ENCODE measurements at places on chromosomes 13 and 19.

DNA sequence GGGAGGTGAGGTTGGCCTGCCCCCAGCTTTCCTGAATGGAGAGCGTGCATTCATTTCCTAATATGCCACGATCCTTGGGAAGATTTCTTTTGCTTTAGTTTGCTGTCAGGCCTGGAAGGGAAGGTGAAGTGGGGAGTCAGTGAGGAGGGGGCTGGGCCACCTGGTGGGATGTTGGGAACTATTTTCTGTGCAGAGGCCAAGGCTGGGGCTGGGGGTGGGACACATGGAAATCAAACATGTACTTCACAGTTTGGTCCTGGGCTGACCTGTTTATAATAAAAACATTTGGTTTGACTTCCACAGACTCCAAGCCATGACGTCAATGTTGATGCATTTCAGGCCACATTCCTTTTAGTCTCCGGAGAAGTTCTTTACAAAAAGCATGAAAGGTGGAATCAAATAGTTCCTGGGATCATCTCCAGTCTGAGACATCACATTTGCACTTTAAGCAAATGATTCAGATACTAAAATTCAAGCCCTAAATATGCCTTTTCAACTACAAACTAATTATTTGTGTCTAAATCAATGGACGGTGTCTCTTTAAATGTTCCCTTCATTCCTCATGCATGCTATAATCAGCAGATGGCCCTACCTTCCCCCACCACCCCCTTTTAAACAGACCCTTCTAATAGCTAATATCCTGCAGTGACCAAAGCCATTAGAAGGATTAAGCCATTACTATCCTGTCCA is 41.5 kb upstream of the MEDAG start:
- DNase-seq, result no peak

- no peak for DNase-seq
These were observed 117.2 kb upstream of the MAB21L1 start for GRCh38 chr13:35593651-35594050.

- DNase-seq, result no peak
These were observed 29.6 kb downstream of the ACSBG2 start for GRCh38 chr19:6164906-6165531.

DNA sequence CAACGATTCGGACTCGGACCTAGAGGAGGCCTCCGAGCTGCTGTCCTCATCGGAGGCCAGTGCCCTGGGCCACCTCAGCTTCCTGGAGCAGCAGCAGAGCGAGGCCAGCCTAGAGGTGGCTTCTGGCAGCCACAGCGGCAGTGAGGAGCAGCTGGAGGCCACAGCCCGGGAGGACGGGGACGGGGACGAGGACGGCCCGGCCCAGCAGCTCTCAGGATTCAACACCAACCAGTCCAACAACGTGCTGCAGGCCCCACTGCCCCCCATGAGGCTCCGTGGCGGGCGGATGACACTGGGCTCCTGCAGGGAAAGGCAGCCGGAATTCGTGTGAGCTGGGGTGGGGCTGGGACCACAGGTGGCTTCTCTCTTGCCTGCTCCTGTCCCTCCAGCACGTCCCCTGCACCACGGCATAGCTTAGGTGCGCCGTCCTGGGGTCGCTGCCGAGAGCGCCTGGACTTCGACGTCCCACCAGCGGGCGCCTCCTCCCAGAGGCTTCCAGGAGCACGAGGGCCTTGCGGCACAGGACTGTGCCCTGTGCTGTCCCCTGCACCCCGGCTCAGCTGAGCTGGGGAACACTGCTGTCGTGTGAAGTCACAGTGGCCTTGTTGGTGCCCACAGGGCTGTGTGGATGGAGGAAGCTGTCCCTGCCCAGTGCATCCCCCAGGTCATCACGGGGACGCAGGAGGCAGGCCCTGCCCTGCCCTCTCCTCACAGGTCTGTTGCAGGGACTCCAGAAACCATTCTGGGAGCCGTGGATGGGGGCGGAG is 9.3 kb downstream of the POLR2E start:
- DNase-seq, result no peak

DNA sequence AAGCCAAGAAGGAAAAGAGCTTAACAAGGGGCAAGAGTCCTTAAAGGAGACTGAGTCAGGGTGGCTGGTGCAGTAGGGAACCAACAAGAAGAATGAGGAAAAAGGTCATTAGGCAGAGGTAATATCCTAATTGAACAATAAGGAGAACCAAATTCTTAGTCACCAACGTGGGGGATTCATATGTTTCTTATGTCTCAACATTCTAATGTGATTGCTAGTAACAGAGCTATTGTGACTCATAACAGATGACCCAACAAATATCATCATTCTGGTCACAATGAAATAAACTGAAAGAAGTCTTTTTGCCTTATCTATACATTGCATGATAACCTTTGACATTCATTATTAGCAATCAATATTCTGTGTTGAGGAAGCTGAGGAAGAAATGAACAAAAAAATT is 101.6 kb downstream of the RAP2A start:
- no peak for DNase-seq

- no peak for DNase-seq
These were observed 676.2 kb downstream of the GPC5 start for GRCh38 chr13:92074658-92075057.

GRCh38 chr19:4322942-4323665 is 15.5 kb downstream of the STAP2 start:
- no peak for DNase-seq

DNA sequence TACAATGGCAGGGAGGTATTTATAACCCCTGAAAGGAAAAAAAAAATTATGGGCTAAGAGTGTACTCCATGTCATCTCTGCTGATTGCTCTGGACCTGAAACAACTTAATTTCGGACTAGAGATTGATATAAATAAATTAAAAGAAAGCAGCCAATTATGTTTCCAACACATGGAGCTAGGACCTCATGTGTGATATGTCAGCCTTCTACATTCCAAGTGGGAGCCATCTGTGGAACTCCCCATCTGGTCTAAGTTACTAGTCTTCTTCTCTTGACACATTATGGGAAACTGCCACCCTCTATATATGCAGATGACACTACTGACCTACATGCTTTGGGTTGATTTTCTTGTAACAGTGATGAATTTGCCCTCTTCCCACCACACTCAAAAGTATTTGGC is 86.1 kb downstream of the FLT1 start:
- no peak for DNase-seq

DNA sequence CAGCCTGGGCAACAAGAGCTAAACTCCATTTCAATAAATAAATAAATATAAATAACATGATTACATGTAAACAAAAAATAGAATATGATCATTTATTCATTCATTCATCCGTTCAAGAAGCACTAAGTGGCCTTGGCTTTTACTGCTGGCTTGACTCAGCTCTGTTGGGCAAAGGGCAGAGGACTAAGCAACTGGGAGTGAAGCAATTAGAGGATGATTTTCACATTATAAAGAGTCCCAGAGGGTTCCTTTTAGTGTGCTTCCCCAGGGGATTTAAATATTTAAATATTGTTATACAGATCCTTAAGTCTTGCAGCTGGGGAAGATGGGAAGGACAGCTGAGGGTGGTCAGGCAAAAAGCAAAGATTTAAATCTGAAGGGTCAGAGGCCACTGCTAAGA is 34.9 kb upstream of the FLT1 start:
- DNase-seq, result no peak

GRCh38 chr13:111977179-111977506 is 89.8 kb upstream of the SOX1 start:
- DNase-seq, result no peak

DNA sequence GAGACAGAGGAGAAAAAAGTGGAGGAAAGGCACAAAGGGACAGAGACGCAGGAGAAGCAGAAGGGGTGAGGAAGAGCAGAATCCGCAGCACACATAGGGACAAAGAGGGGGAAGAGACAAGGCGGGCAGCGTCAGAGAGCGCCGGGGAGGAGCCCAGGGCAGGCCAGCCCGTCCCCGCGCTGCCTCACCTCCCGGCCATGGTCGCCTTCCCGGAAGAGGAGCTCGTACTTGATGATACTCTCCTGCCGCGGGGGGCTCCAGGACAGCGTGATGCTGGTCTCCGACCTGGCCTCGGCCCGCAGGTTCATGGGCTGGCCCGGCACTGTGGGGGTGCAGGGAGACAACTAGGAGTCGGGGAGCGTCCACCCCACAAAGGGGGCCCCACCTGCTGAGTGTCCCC is 100.6 kb downstream of the PTPRS start:
- DNase-seq, result no peak

Data from stimulated activated CD8-positive, alpha-beta memory T cell treated with anti-CD3 and anti-CD28 coated beads, Interleukin-15, amount 100 ng/mL, for 48 hours (primary cell).